ENCODE measurements at places on chromosomes 11 and 22.

DNA sequence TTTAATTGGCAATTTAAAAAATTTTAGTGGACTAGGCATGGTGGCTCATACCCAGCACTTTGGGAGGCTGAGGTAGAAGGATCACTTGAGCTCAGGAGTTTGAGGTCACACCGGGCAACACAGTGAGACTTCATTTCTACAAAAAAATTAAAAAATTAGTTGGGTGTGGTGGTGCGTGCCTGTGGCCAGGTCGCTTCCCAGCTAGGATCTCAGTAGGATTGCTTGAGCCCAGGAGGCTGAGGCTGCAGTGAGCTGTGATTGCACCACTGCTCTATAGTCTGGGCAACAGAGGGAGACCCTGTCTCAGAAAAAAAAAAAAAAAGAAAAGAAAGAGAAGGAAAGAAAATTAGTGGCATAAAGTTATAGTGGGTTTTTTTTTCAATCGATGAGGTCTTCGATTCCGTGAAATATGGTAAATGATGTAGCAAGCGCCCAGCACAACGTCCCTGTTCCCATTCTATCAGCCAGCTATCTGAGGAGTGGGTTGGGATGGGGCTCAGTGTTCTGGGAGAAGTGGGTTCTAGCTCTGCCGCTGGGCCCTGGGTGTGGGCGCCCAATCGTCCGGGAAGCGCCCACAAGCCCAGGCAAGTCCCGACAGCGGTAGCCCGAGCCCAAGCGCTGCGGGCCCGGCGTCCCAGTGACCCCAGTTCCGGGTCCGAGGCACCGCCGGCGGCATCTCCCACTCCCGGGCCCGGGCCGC is 1.4 kb downstream of the FOSL1 start:
- DNase-seq, result no peak

DNA sequence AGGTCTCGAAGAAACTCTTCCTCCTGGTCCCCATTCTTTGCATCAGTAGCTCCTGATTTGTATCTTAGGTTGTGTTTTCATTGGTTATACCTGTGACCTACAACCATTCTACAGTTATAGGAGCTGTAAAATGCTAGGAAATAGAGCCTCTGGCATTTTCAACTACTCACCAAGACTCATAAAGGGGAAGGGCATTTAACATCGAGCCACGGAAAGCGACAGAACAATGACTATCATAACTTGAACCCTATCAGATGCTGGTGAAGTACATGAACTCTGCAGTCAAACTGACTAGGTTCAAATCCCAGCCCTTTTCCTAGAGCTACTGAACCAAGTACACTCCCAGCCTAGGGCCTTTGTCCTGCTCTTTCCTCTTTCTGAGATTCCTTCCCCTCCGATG is 588.0 kb downstream of the SOX6 start:
- no peak for DNase-seq

DNA sequence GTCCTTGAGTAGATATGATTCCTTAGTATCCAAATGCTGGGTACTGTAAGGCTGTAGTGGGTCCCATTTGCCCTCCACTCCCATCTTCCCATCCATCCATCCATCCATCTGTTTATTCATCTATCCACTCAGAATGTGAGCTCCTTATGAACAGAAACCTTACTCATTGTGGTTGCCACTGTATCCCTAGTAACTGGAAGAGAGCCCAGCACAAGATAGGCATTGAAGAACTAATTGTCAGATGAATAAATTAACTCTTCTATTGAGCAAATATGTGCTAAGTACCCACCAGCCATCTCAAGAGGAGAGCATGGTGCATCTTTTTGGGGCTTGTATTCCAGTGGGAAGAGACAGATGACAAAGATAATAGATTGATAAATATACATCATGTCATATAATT is 86.4 kb upstream of the SEZ6L start:
- no peak for DNase-seq

DNA sequence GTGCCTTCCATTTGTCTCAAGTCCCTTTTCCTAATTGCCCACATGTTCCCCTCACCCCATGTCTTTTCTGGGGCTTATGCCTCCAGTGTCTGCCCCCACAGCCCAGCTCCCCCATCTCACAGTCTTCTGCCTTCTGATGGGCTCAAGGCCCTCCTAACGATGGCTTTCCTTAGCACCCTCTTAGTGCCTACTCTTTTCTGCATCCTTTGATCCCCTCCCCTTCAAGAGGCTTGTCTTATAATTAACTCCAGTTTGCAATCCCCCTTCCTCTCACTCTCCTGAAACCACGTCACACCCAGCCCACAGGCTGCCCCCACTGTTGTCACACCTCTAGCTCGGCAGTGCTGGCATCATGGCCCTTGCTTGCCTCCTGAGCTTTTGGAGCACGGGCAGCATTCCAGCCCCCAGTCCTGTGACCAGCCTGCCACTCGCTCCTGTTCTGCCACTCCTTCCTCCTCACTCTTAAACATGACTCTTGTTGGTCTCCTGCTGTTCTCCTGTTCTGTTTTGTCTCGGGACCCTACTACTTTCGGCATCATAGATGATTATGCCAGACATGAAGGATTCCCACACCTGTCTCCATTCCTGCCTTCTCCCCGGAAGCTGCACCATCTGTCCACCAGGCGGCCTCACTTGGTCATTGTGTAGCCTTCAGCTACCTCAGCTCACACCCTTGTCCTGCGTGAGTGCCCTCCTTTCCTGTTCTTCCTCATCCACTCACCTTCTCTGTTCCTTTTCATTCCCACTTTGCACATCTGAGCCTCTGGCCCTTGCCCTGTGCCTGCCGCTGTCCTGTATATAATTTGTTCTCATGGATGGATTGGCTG is 26.1 kb downstream of the UBE2L3 start:
- no peak for DNase-seq

DNA sequence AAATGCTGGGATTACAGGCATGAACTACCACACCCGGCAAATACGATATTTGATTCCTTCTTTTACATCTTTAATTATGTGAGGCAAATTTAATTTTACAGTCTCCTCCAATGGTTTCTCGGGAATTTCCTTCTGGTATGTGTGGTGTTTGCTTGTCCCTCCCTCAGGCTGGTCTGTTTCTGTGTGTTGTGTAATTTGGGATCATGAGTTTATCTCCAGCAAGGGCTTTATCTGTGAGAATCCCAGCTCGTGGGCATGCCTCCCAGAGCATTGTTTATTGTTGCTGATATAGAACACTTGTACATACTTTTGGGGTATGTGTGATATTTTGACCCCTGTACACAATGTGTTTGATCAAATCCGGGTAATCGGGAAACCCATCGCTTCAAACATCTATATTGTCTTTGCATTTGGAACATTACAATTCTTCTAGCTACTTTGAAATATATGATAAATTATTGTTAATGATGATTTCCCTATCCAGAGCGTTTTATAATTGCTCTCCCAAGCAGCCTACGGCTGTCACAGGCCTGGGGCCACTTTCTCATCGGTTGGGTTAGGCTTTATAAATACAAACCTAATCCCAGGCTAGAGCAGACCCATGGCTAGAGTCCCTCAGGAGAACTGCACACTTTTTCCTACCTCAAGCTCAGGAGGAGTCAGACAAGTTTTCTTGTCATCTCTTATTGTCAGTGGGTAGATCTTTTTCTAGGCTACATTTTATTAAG is 15.0 kb upstream of the PRR5 start:
- DNase-seq, result no peak

- no peak for DNase-seq
Observed at GRCh38 chr11:60910281-60910687, 3.7 kb upstream of the TMEM109 start.

- DNase-seq, result no peak
Observed at GRCh38 chr11:20374741-20375300, 11.3 kb downstream of the HTATIP2 start.
